ENCODE measurements at places on chromosomes 4 and X. TPM values are rescaled to one million over a fixed set of nuclear protein-coding genes. Genes with fewer than 3 reads are reported as not detected.

- no peak overlapping the region for H3K27ac ChIP-seq
- H3K4me1 ChIP-seq, result peaks cover 8% of the 10 kb centered on the region
- DNase-seq, result no peak
- H3K4me3 ChIP-seq, result peak overlapping the region; percentile 17
Measured at GRCh38 chrX:47596256-47596655, 14.0 kb downstream of the TIMP1 start.

VCX gene
- not detected for total RNA-seq

ARX gene
- not detected for total RNA-seq

DNA sequence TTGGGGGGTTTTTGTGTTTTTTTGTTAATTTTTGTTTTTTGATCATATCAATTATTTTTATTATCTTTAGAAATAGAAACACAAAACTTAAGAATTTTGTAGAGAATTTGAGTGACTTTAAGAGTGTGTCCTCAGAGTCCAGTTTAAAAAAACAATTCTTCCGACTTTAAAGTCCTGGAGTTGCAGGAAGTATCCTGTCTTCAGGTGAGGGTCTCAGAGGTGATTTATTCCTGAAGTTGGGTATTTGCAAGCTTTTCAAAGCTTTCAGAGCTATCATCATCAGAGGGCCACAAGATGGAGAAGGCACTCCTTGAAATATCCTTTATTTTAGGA lies 23.0 kb downstream of the TLR10 start:
- H3K4me3 ChIP-seq, result no peak overlapping the region
- H3K36me3 ChIP-seq, result no peaks in the 10 kb centered on the region

DNA sequence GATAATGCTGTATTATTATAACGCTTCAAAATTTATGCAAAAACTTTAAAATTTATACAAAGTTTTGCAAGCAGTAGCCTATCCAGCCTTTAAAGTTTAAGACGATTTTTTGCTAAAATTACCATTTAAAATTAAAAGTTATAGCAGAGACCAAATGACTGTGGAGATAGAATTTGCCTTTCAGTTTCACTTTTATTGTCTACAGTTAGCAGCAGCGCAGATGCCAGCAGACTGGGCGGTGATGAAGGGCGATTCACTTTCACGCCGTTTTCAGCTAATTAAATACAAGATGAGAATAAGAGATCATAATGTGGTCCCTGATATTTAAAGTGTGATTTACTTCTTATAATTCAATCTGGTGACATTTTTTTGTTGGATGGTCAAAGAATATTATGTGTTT lies 1381.5 kb upstream of the ADGRL3 start:
- no peaks in the 10 kb centered on the region for H3K4me1 ChIP-seq
- no peaks in the 10 kb centered on the region for H3K27me3 ChIP-seq
- H3K4me3 ChIP-seq, result no peak overlapping the region
- no peak for DNase-seq

DNA sequence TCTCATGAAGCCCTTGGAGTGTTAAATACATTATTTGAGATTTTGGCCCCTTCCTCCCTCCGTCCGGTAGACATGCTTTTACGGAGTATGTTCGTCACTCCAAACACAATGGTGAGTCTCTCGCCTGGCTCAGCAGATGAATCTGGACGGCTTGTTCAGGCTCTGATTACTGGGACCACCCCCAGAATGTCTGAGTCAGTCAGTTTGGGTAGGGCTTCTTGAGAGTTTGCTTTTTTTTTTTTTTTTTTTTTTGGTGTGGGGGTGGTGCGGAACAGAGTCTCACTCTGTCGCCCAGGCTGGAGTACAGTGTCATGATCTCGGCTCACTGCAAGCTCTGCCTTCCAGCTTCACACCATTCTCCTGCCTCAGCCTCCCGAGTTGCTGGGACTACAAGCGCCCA lies 62.4 kb upstream of the MSANTD1 start:
- no peaks in the 10 kb centered on the region for H3K4me1 ChIP-seq
- H3K27me3 ChIP-seq, result no peaks in the 10 kb centered on the region

GAGE12H gene
- not detected for total RNA-seq

Data from CD8-positive, alpha-beta memory T cell (primary cell).